ENCODE measurements at places on chromosomes 6 and 20.

DNA sequence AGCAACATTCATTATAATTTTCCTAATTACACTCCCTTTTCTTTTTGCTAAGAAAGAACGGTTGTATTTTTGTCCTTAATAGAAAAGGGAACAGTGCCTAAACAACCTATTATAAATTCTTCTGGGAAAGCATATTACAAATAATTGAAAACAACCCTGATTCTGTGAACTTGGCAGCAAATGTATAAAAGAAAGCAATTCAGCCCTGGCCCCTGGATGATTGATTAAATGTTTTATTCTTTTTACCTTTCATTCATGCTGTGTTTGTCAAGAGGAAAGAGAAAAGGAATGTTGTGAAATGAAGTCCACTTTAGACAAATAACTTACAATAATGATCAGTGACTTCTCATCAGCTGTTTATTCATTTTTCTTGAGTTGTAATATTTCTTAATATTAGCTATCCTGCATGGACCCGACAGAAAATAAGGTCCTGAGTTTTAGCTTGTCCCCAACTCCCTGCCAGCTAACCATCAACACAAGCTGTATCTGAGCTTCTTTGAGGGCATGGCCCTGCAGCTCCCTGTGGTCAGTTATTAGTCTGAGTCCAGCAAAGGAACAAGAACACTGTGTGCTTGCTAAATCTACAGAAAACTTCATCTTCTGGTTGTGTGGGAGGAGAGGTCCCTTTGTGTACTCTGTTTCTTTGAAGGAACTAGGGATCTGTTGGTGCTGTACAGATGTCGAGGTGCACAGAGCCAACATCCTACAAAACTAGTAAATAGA is 248.2 kb downstream of the LAMA2 start:
- DNase-seq, result no peak

DNA sequence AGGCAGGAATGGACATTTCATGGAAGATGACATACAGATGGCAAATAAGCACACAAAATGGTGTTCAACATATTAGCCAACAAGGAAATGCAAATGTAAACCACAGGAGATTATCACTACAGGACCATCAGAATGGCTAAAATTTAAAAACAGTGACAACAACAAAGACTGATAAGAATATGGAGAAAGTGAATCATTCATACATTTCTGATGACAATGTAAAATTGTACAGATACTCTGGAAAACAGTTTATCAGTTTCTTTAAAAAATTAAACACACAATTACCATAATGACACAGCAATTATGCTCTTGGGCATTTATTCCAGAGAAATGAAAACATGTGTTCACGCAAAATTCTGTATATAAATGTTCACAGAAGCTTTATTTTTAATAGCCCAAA is 105.8 kb upstream of the RUNX2 start:
- DNase-seq, result no peak

GRCh38 chr6:110520209-110520965 is 44.0 kb upstream of the SLC22A16 start:
- DNase-seq, result no peak

DNA sequence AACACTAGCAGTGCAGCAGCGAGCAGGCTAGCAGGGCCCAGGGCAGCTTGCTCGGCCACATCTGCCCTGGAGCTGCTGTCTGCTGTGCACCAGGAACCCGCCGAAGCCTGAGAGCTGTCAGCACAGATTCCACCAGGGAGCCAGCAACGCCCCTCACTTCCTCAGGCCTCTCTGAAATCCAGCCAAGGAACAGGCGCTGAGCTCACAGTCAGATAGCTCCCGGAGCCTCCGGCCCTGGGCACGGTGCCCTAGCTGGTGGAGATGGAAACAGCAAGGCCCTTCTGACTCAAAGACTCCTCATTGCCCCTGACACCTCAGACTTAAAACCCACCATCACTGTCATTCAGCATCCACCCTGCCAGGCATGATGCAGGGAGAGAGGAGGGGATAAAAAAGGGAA is 839.4 kb downstream of the MAFB start:
- no peak for DNase-seq

- no peak for DNase-seq
Observed at GRCh38 chr20:44901974-44902373, 7.9 kb upstream of the PABPC1L start.

DNA sequence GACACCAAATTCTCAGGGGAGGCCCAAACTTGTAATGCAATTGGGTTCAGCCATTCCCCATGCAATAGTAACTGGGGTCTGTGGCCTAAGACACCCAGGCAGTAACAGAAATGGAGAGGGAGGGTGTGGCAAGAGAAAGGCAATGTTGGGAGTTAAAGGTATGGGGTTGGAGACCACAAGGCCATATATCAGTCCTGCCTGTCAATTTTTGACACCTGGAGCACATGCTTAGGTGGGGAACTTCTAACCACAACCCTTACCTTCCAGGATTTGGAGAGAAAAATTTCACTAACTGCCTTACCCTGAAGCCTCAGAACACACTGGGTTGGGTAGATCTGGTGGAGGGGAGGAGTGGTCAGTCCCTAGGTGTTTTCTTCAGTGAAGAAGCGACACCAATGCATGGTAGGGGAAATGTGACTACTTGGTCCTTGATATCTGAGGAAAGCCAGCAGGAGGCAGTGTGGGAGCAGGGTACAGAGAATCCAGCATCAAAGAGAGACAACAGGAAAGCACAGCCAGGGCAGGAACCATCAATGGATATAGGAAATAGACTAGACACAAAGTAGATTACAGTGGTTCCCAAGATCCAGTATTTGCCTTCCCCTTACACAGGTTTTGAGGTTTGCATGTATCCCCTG is 6.8 kb upstream of the USP49 start:
- peak; percentile 82 for DNase-seq

- no peak for DNase-seq
Observed at GRCh38 chr6:55833284-55833683, 42.1 kb downstream of the BMP5 start.

DNA sequence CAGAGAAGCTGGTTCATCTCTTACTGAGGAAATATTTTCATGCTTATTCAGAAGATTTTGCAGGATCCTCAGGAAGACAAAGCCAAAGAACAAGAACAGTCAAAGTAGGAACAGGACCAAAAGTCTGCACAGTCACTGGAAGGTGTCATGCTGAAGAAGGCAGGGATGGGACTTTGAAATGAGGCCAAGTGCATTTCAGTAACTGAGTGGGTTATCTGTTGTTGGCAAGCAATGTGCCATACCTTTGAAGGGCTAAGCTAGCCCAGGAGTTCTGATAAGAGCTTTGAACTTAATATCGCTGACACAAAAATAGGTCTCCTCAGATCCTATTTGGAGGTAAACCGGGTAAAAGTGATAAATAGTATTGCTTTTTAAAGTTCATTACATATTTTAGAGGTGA is 31.5 kb downstream of the SLC16A10 start:
- no peak for DNase-seq

DNA sequence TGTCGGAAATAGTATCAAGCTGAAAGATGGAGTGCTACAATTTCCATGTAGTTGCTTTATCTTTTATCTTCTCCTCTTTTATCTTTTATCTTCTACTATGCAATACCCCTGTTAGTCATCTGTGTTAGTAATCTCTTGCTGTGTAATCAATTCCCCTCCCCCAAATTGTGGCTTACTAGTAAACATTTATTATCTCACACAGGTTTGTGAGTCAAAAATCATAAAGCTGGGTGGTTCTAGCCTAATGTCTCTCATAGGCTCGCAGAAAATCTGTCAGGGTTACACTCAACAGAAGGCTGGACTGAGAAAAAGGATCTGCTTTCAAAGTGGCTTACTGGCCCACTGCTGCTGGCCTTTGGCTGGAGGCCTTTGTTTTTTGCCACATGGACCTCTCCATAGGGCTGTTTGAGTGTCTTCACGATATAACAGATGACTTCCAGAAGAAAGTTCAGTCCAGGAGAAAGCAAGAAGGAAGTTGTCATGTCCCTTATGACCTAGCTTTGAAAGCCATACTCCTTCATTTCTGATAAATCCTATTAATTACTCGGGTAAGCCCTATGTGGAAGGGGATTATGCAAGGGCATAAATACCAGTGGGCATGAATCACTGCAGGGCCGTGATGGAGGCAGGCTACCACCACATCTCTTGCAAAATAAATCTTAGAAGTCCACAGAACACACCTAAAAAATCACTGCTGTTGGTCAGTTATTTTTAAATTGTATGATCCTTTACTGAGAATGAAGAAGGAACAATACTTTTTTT is 24.5 kb upstream of the PTCHD4 start:
- DNase-seq, result no peak
